ENCODE measurements at places on chromosomes 2 and 18.
A peak's percentile ranks its signal among the peaks of the same experiment; 100 is the strongest.

DNA sequence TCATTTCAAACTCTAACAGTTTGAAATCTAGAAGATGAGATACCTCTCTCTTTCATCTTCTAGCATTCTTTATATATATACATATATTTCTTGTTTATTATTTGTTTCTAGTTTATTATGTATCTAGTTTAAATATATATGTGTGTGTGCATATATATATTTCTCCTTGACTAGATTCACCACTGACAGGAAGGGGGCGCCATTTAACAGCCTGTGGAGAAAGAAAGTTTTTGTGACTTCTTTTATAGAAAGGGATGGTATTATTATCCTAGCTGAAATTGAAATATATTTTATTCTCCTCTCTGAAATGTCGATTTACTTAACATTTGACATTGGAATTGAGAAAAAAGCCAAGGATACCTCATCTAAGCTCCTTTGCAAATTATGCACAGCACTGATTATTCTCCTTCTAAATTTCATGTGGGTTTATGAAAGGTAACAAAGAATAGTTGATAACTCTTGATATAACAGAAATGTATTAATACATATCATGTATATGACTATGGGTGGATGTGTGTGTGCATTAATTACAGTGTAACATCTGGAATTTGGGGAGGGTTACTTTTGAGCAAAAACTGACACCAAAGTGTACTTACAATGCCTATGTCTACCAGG is 160.7 kb upstream of the NT5C1B start:
- DNase-seq, result peak; percentile 35

GRCh38 chr2:210606001-210606400 is 49.6 kb downstream of the CPS1 start:
- DNase-seq, result no peak

DNA sequence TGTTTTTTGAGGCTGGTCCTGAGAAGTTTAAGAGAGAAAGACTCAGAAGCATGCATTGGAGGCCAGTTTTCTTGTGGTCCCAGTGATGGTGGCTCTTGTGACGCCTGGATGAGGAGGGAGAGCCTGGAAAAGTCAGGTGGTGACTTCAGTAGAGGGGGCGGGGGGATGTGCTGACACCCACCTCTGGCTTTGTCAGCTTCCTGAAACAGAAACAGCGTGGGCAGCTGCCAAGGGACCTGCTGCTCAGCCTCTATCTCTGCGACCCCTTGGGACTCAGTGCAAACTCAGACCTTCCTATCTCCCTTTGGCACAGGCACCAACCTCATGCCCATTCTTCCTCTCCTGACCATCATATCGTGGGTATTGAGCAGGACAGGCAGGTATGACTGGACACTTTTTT is 6.4 kb downstream of the TGFBRAP1 start:
- no peak for DNase-seq

DNA sequence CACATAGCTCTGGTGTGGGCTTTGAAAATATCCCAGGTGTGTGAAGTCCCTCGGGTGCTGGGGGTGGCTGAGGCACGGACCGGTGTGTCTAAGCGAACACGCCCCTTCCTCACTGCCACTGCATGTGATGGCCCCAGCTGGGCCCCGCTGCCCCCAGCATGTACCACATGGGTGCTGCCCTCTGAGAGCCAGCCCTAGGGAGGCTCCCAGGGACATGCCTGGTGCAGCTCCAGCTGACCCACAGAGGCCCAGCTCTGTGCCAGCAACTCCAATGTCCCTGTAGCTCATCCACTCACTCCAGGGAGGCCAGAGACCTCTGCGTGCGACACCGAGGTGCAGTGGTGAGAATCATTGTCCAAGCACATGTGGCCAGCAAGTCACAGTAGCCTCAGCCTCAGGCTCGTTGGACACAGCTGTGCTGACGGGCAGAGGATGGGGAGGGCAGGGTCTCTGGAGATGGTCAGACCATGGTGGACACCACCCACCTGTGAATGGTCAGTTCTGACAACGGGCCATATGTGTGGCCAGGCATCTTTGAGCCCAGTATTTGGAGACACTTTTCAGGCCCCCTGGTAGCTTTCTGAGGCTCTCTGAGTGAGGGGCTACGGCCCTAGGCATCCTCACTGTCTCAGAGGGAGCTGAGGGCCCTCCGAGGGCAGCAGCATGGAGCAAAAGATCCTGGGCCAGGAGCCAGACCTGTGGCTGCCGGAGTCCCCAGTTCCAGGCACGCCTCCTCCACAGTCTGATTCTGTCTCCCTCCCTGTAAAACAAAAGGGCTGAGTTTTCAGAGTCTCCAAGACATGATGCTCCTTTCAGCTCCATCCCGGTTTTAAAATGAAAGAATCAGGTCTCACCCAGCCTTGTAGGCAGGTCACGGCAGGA is 220.7 kb downstream of the NDUFA10 start:
- DNase-seq, result no peak

- DNase-seq, result peak; percentile 70
Measured at GRCh38 chr2:24382363-24383073, 22.2 kb upstream of the ITSN2 start.

DNA sequence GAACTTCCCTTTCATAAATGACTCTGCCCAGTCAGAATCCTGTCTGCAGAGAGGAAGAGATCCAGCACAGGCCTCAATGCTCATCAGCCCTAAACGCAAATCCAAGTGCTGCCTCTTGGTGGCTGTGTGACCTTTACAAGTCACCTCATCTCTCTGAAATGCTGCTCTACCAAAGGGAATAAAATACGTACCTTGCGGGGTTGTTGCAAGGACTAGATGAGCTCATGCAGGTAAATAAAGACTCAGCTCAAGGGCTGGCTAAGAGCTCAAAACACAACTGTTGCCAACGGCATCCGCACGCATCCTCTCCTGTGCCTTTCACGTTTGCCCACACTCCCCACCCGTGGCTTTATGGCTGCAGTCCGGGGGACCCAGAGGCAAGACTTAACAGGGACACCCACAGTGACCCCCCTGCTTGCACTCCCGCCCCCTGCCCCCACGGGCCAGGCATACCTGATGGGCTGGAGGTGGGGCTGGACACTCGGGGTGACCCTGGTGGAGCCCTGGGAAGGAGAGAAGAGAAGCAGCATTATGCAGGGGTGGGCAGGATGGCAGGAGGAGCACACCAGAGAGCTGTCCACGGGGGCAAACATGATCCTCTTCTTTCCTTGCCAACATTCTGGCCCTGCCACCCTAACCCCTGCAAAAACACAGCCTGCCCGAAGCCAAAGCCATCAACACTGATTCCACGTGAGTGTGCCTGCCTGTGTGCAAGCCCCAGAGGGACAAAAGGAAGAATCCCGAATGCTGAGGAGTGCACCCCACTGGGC is 102.6 kb downstream of the TNS1 start:
- no peak for DNase-seq

DNA sequence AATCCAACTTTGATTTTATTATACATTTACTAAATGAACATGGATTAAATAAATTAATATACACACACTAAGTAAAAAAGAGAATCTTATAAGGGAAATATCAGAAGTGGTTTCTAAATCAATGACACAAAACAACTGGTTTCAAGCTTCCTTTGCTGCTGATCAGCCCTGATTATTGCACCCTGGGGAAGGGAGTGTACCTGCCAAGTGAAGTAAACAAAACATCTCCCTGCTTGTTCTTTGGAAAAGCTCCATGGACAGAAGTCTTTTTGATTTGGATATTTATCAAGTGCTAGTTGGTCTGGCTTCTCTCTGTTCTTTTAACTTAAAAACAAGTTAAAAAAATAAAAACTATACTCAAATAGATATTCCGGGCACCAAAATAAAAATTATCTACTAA is 190.1 kb downstream of the PDE11A start:
- DNase-seq, result no peak

GRCh38 chr18:28159055-28159454 is 17.9 kb downstream of the CDH2 start:
- no peak for DNase-seq

GRCh38 chr2:160114020-160114419 is 51.6 kb upstream of the PLA2R1 start:
- DNase-seq, result no peak

DNA sequence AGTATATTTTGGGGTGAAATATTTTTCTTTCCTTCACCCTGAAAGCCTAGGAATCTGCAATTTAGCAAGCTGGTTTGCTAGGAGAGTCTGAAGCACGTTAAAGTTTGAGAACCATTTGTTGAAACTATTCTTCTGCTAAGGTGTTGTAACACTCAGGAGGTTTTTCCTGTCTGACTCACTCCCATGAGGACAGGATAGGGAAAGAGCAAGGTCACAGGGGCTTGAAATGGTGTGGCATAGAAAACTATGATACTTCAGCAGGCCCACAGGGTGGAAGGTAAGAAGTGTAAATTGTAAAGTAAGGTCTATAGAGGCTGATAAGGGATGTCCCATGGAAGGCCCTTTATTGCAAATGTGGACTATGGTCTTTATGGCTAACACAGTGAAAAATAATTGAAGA is 177.7 kb upstream of the ZC3H15 start:
- DNase-seq, result no peak

GRCh38 chr2:8191427-8191826 is 490.4 kb upstream of the ID2 start:
- no peak for DNase-seq

DNA sequence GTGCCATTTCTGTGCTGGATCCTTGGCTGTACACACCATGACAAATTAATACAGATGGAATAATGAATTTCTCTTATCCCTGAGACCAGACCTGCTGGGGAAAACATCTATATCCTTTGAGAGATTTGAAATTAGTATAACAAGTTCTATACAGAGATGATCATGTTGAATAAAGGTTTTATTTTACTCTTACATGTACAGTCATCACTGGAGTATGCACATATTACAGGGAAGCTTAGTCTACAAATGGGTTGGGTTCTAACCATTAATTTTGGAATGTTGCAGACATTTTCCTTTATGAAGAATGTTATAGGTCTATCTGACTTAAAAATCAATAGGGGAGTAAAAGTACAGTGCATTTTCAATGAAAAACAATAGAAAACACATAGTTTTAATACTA is 29.9 kb upstream of the MMADHC start:
- no peak for DNase-seq

GRCh38 chr18:74367905-74368304 is 52.3 kb downstream of the C18orf63 start:
- DNase-seq, result no peak

- DNase-seq, result peak; percentile 3
Measured at GRCh38 chr2:229133155-229133772, 137.8 kb downstream of the PID1 start.

DNA sequence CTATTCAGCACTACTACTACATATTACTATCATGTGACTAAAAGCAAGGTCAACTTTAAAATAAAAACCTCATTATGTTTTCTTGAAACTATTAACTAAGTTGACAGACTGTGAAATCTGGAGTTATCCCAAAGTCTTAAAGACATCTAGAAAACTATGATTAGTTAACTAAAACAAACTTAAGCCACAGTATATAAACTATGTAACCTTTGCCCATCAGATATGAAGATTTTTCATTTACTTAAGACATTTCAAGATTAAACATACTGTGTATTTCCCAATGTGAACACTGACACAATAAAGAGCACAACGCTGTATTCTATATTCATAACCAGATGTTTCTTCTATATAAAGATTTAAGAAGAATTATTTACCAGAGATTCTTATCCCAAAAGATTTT is 33.5 kb upstream of the CACNB4 start:
- no peak for DNase-seq

DNA sequence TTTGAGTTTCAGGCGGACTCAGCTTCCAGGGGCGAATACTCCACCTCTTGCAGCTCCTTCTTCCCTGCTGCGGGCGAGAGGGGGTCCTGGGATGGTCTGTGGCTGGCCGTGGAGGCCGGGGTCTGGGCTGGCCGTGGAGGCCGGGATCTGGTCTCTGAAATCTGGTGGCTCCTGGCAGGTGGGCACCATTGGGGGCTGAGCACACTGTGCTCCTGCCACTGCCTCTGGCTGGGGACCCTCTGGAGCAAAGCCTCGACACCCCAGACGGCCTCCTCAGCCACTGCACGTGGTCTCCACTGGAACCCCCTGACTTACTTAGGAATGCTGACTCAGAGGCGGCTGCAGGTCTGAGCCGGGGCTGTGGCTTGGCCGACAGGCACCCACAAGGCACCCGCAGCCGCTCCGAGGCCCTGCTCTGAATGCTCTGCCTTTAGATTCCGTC is 100.1 kb upstream of the ALKAL2 start:
- no peak for DNase-seq

GRCh38 chr2:55428258-55428657 is 8.6 kb upstream of the CCDC88A start:
- no peak for DNase-seq

Measured in erythroblast (primary cell).